ENCODE measurements at places on chromosomes 2 and 18. TPM values are rescaled to one million over a fixed set of nuclear protein-coding genes. Genes with fewer than 3 reads are reported as not detected.

EPB41L3 gene
- total RNA-seq: 0.31 TPM

CD207 gene
- total RNA-seq: not detected

EMILIN2 gene
- total RNA-seq: 8.3 TPM

SRD5A2 gene
- 0.01 TPM for total RNA-seq

SNED1 gene
- total RNA-seq: 0.18 TPM

GPAT2 gene
- total RNA-seq: not detected

PRLH gene
- total RNA-seq: not detected

ALK gene
- not detected for total RNA-seq

FBLN7 gene
- total RNA-seq: 0.74 TPM
